COLO829 (cell line): ENCODE measurements at places on chromosomes 12 and 14.
A peak's percentile ranks its signal among the peaks of the same experiment; 100 is the strongest.

- DNase-seq, result no peak
Observed at GRCh38 chr12:19251481-19252132, 122.1 kb downstream of the PLEKHA5 start.

- peak; percentile 59 for DNase-seq
Observed at GRCh38 chr12:55707841-55708694, at the start of gene ITGA7. Gene ITGA7, minus strand, starts transcription at chr12:55707904. Its CDS starts 222 bp downstream, at chr12:55707682.

DNA sequence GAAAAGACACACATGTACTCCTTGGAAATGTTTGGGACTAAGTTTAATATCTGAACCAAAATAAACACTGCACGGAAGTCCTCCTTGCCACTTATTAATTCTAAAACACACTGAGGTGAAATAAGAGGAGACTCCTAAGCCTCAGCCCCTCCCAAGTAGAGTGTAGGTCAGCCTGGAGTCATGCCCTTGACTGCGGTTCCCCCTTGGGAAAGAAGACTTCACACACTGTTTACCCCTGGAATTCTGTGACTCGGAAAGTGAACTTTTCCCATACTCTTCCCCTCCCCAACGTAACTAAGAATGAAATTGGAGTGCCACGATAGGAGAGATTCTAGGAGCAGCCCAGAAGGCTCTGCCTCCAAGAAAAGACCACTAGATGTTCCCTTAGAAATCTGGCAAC, 8.6 kb upstream of the TFCP2 start:
- no peak for DNase-seq

- no peak for DNase-seq
Observed at GRCh38 chr14:65472189-65472588, 59.7 kb downstream of the FUT8 start.

- DNase-seq, result no peak
Observed at GRCh38 chr12:112904571-112904970, 2.2 kb upstream of the OAS1 start.

- no peak for DNase-seq
Observed at GRCh38 chr12:56216461-56216860, 5.3 kb downstream of the RNF41 start.

GRCh38 chr14:67335781-67336180, 23.8 kb downstream of the ATP6V1D start:
- no peak for DNase-seq
